ENCODE measurements at places on chromosomes 5 and 9.

DNA sequence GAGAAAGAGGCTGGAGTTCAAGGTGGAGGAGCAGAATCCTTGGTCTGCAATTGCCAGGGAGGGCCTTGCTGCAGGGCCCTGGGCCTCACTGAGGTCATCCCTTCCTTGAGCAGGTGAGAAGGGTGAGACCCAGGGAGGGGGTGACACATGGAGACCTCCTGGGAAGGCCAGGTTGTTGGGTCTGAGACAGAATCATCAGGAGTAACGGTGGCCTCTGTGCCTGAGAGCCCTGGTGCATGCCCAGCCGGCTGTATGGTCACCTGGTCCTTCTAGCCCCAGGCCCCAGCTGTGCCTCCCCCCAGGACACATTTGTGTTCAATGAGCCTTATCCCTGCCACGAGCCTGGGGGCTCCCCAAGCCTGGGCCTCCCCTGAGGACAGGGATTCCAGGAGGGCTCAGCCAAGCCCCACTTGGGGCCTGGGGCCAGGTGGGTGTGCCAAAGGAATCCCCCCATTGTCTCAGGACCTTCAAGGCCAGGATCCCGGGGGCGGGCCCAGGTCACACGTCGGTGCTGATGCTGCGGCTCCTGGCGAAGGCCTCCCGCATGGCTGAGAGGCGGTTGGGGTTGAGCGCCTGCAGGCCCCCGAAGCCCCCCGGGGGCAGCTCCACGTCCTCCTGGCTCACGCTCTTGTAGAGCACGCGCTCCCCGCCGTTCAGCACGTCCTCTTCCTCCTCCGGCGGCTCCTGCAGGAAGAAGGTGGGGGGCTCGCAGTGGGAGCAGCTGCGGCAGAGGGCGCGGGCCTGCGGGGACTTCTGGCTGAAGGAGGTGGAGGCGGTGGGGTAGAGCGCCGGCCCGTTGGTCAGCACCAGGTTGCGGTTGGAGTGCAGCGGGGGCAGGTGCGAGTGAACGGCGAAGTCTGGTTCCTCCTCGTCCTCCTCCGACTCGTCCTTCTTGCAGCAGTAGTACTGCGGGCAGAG lies 30.4 kb downstream of the FAM163B start:
- no peak overlapping the region for H3K27ac ChIP-seq
- no peak for DNase-seq
- peaks cover 13% of the 10 kb centered on the region for H3K27me3 ChIP-seq

DNA sequence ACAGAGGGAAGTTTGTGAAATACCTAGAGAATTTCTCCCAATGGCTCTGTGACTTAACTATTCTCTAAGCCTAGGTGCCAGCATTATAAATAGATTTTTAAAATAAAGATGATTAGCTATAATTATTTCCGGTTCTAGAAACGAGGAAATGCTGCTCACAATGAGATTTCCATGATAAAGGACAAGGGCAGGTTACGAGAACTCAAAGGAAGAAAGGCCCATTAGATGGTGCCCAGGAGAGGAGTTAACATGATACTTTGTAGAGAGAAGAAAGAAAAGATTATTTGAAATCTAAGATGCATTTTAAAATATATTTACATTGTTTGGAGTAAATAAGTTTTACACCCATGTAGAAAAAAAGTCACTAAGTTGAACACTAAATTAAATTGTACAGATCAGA lies 538.3 kb upstream of the PTGER4 start:
- H3K36me3 ChIP-seq = no peaks in the 10 kb centered on the region
- H3K4me1 ChIP-seq = peaks cover 9% of the 10 kb centered on the region
- H3K27me3 ChIP-seq = no peaks in the 10 kb centered on the region
- no peak overlapping the region for H3K27ac ChIP-seq
- no peak for DNase-seq

GRCh38 chr5:93191035-93191817 lies 389.8 kb downstream of the NR2F1-AS1 start:
- no peak overlapping the region for H3K27ac ChIP-seq
- H3K4me1 ChIP-seq = no peaks in the 10 kb centered on the region
- no peaks in the 10 kb centered on the region for H3K36me3 ChIP-seq
- H3K27me3 ChIP-seq = peaks cover 2% of the 10 kb centered on the region
- H3K4me3 ChIP-seq = no peak overlapping the region

GRCh38 chr5:2752059-2752820 lies 763 bp upstream of the IRX2 start:
- H3K36me3 ChIP-seq = peaks cover 3% of the 10 kb centered on the region
- no peak overlapping the region for H3K4me3 ChIP-seq
- no peak for DNase-seq
- no peaks in the 10 kb centered on the region for H3K4me1 ChIP-seq
- H3K27me3 ChIP-seq = peaks cover 53% of the 10 kb centered on the region
- H3K27ac ChIP-seq = peak overlapping the region; percentile 74

- peaks cover 16% of the 10 kb centered on the region for H3K36me3 ChIP-seq
- H3K27me3 ChIP-seq = peaks cover 28% of the 10 kb centered on the region
These were observed 1.1 kb upstream of the TCF7 start for GRCh38 chr5:134113363-134113889.

GRCh38 chr5:78058625-78059024 lies 235.9 kb downstream of the AP3B1 start:
- no peak overlapping the region for H3K27ac ChIP-seq
- no peak overlapping the region for H3K4me3 ChIP-seq
- H3K36me3 ChIP-seq = peaks cover 3% of the 10 kb centered on the region
- H3K27me3 ChIP-seq = no peaks in the 10 kb centered on the region

DNA sequence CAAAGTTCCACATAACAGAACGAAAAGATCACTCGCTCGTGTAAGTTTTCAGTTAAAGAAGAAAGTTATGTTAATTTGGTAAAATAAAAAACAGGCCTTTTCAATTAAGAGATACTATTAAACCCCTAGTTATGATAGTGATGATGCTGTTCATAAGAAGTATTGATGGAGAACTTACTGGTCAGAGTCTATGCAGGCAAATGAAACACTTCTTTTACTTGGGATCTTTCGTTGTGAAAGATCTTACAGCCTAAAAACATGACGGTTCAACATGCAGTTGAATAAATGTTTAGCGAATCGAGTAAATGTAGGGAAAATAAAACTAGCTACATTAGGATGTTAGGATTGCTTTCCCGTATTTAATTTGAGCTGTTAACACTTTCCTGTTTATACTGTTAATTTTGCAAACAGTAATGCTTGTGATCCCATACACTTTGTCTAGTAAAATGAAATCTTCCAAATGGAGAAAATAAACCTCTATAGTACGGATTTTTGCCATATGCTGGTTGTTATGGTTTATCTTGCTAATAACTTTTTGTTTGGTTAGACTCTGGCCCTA lies 2.0 kb downstream of the RHOBTB3 start:
- H3K4me3 ChIP-seq = no peak overlapping the region
- peaks cover 17% of the 10 kb centered on the region for H3K4me1 ChIP-seq
- H3K27me3 ChIP-seq = peaks cover 66% of the 10 kb centered on the region
- no peak overlapping the region for H3K27ac ChIP-seq

- H3K4me3 ChIP-seq = no peak overlapping the region
- H3K36me3 ChIP-seq = no peaks in the 10 kb centered on the region
- H3K27ac ChIP-seq = no peak overlapping the region
These were observed 285.3 kb downstream of the PIK3R1 start for GRCh38 chr5:68500813-68501212.

DNA sequence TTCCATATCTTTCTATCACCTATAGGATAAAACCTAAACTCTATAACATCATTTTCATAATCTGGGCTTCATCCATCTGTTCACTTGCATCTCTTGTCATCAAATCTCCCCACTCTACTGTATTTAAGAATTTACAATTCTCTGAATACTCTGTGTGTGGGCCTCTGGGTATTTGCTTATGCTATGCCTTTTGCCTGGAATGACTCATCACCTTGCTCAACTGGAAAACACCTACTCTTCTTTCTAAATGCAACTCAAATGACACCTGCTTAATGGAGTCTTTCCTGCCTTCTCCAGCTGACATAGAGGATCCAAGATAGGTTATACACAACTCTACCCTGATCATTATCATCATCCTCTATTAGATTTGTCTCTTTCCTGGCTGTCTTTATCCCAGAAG lies 421.7 kb downstream of the SPATA31D1 start:
- DNase-seq = no peak
- no peaks in the 10 kb centered on the region for H3K4me1 ChIP-seq
- no peaks in the 10 kb centered on the region for H3K27me3 ChIP-seq
- no peaks in the 10 kb centered on the region for H3K36me3 ChIP-seq
- no peak overlapping the region for H3K27ac ChIP-seq
- no peak overlapping the region for H3K4me3 ChIP-seq

GRCh38 chr5:81728301-81728700 lies 22.6 kb downstream of the SSBP2 start:
- H3K27me3 ChIP-seq = no peaks in the 10 kb centered on the region
- DNase-seq = no peak
- H3K4me3 ChIP-seq = no peak overlapping the region
- no peaks in the 10 kb centered on the region for H3K36me3 ChIP-seq

DNA sequence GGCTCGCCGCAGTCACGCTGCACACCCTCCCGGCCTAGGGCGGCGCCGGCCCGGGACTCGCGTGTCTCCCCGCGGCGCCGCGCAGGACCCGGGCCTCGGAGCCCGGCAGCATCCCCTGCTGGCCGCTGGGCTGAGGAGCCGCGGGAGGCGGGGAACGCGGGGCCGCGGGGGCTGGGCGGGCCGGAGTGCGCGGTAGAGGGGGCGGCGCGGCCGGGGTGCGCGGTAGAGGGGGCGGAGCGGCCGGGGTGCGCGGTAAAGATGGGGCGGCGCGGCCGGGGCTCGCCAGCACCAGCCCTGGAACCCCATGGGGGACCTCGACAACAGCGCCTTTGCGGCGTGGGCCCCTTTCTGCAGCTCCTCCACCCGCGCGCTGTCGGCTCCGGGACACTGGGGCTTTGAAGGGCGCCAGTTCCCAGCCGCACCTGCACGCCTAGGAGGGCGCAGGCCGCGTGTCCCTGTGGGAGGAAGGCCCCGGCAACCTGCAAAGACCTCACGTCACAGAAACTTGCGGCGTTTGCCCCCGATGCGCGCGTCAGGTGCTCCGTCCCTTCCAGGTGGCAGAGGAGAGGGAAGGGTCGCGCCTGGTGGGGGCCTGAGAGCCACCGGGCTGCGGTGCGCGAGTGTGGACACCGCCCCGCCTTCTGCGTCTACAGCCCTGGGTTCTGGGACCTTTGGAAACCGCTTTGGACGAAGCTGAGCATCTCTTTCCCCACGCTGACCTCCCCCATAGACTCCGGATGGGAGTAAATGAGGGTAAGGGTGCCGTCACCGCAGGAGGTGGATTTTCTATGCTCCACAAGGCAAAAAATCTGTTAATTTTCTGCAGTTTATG lies 49.6 kb downstream of the NSUN2 start:
- H3K4me1 ChIP-seq = no peaks in the 10 kb centered on the region
- H3K27me3 ChIP-seq = peaks cover 45% of the 10 kb centered on the region
- no peak overlapping the region for H3K4me3 ChIP-seq
- H3K27ac ChIP-seq = no peak overlapping the region

GRCh38 chr5:90142541-90142940 lies 267.0 kb downstream of the CETN3 start:
- H3K36me3 ChIP-seq = no peaks in the 10 kb centered on the region

- H3K36me3 ChIP-seq = peaks cover 29% of the 10 kb centered on the region
- no peak overlapping the region for H3K27ac ChIP-seq
- H3K4me1 ChIP-seq = no peaks in the 10 kb centered on the region
- no peaks in the 10 kb centered on the region for H3K27me3 ChIP-seq
These were observed 7.9 kb downstream of the TRMT10B start for GRCh38 chr9:37761511-37761910.

DNA sequence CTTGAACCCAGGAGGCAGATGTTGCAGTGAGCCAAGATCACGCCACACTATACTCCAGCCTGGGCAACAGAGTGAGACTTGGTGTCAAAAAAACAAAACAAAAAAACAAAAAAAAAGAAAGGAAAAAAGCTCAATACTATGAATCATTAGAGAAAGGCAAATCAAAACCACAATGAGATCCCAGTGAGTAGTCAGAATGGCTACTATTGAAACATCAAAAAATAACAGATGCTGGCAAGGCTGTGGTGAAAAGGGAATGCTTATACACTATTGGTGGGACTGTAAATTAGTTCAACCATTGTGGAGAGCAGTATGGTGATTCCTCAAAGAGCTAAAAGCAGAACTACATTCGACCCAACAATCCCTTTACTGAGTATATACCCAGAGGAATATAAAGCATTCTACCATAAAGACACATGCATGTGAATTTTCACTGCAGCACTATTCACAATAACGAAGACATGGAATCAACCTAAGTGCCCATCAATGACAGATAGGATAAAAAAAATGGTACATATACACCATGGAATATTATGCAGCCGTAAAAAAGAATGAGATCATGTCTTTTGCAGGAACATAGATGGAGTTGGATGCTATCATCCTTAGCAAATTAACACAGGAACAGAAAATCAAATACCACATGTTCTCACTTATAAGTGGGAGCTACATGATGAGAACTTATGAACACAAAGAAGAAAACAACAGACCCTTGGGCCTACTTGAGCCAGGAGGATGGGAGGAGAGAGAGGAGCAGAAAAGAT lies 81.9 kb upstream of the ARRDC3 start:
- H3K4me1 ChIP-seq = peaks cover 15% of the 10 kb centered on the region
- H3K36me3 ChIP-seq = no peaks in the 10 kb centered on the region
- no peak overlapping the region for H3K4me3 ChIP-seq
- DNase-seq = no peak
- H3K27me3 ChIP-seq = no peaks in the 10 kb centered on the region

GRCh38 chr5:156328161-156328560 lies 1.2 kb downstream of the SGCD start:
- no peaks in the 10 kb centered on the region for H3K36me3 ChIP-seq
- H3K27me3 ChIP-seq = peaks cover 16% of the 10 kb centered on the region
- no peak overlapping the region for H3K27ac ChIP-seq
- no peaks in the 10 kb centered on the region for H3K4me1 ChIP-seq
- no peak for DNase-seq

GRCh38 chr5:7087719-7088297 lies 308.1 kb upstream of the ADCY2 start:
- no peaks in the 10 kb centered on the region for H3K36me3 ChIP-seq
- H3K4me1 ChIP-seq = no peaks in the 10 kb centered on the region
- H3K4me3 ChIP-seq = no peak overlapping the region

- H3K27me3 ChIP-seq = no peaks in the 10 kb centered on the region
- no peaks in the 10 kb centered on the region for H3K4me1 ChIP-seq
- H3K36me3 ChIP-seq = no peaks in the 10 kb centered on the region
- no peak overlapping the region for H3K27ac ChIP-seq
- H3K4me3 ChIP-seq = no peak overlapping the region
These were observed 318.4 kb upstream of the ZNF608 start for GRCh38 chr5:125064621-125065438.

DNA sequence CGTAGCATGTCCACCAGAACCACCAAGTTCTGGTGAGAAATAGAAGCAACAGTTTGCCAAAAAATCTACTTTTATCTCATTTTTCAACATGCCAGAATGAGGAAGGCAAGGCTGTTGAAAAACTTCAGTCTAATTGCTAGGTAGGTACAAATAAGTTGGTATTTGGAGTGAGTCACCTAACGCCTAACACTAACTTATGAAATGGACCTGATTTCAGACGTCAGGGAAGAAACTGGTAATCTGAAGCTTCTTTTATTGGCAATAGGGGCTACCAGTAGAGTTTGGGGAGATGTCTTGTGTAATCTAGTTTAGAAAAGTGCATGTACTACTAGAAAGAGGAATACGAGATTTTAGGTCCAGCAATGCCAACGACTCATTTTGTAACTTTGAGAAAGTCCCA lies 4.4 kb upstream of the PDE6A start:
- no peak for DNase-seq
- no peak overlapping the region for H3K4me3 ChIP-seq
- H3K36me3 ChIP-seq = no peaks in the 10 kb centered on the region

- no peak overlapping the region for H3K27ac ChIP-seq
- H3K4me1 ChIP-seq = peaks cover 7% of the 10 kb centered on the region
- DNase-seq = no peak
- H3K27me3 ChIP-seq = peaks cover 2% of the 10 kb centered on the region
- H3K36me3 ChIP-seq = no peaks in the 10 kb centered on the region
- H3K4me3 ChIP-seq = no peak overlapping the region
These were observed 26.2 kb downstream of the DMRT3 start for GRCh38 chr9:1002678-1003077.

Measured in activated T-helper 1 cell treated with anti-CD3 and anti-CD28 coated beads, Interleukin-12 subunit alpha, Interleukin-12 subunit beta, Interleukin-2, Interleukin-4 antibody, amounts not matched to agents 30 ng/mL and 10 ng/mL and 1 ng/mL, durations not matched to agents 14 hours and 24 hours and 36 hours (primary cell).